ENCODE measurements at places on chromosomes 5 and 9.

GRCh38 chr5:1495525-1495897 lies 28.2 kb downstream of the LPCAT1 start:
- no peak for DNase-seq

DNA sequence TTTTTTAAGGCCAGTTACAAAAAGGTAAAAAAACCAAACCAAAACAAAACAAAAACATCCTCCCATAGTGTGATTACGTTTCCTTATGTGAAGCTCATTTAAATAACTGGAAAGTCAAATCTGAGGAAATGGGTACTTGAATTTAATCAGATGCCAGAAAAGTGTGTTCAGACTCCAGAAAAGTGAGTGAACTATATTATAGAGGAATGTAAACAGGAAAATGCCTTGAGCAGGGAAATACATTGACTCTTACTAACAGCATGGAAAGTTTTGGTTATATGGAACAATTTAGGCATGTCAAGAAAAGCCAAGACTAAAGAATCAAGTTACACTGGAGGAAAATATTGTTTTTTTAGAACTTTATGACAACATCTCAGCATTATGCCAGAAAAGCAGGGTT lies 37.8 kb upstream of the RNF20 start:
- DNase-seq, result no peak

- DNase-seq, result no peak
Observed at GRCh38 chr9:130345897-130346385, 80.4 kb downstream of the HMCN2 start.

DNA sequence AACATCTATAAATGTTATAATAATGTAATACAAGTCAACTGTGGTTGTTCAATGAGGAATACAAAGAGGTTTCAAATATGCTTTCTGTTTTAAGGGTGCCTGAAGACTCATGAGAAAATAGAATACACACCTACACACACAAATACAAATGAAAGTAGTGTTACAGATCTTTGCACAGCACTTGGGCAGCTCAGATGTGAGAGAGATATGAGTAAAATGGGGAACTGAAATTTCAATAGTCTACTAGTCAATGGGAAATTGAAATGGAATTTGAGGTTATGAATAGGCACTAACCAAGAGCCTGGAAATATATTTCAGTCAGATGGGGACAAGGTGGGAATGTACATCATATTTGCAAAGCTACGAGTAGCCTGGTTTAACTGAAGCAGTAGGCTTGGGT lies 96.6 kb downstream of the ISL1 start:
- no peak for DNase-seq

DNA sequence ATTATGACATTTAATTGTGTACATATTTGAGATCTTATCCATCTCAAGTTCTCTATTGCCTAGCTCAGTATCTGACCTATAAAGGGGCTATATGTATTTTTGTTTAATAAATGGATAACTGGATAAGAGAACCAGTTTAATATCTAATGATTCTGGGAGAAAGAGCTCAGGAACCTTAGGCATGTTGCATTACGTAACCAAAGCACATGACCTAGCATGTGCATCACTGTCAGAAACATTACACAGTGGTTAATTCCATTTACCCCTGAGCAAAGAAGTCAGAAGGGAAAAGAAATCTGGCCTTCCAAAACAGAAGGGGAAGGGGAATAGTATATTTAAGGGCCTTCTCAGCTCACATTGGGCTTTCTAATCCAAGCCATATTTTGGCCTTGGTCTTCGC lies 12.3 kb downstream of the PAPPA start:
- no peak for DNase-seq

DNA sequence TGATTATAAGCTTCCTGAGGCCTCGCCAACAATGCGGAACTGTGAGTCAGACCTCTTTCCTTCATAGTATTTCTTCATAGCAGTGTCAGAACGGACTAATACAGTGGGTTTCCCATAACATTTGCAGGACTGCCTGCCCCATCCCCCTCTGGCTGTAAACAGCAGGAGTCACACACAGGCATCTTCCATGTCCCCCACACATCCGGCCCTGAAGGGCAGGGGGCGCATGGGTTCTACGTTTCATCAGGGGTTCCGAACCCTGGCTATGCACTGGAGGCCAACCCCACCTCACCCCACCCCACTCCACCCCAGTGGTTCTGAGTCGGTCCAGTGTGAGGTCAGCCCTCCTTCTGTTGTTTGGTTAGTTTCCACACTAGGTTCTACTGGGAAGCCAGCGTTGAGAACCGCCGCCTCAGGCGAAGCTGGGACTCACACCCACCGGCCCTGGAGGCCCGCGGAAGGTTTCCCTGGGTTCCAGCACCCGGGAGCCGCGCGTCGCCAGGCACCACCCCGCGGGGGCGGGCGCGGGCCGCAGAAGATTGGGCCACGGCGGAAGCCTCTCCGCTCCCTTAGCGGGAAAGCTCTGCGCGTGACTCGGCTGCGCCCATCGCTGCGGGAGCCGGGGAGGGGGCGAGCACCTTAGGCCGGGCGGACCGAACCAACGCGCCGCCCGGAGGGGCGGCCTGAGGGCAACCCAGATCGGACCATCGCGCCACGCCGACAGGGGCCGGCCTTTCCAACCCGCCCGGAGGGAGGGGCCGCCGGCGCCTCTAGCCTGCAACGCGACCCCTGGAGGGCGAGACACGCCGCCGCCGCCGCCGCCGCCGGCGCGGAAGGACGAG lies at the start of gene RUSC2:
Gene RUSC2 (plus strand): TSS at position 799 of the 842 bp plus-strand sequence. CDS start 56,411 bp downstream, outside the sequence.
- DNase-seq, result peak; percentile 65

DNA sequence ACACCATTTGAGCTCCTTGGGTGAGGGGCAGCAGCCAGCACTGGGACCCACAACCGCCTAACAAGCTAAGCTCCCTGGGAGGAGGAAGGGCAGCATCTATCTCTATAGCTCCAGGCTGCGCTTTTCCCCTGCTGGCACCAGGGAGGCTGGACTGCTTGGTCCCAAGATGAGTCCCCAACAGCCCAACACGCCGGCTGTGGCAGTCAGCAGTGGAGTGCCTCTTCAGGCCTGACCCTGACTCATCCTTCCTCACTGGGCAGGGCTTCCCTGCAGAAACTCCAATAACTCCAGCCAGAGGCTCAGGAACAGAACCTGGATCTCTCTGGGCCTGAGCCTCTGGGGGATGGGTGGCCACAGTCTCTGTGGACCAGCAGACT lies 113.7 kb upstream of the ADAMTS16 start:
- no peak for DNase-seq

- peak; percentile 16 for DNase-seq
Observed at GRCh38 chr9:77648234-77649108, at the start of gene GNA14. Gene GNA14 (minus strand): TSS chr9:77648322. CDS start chr9:77647793, 529 bp downstream.

DNA sequence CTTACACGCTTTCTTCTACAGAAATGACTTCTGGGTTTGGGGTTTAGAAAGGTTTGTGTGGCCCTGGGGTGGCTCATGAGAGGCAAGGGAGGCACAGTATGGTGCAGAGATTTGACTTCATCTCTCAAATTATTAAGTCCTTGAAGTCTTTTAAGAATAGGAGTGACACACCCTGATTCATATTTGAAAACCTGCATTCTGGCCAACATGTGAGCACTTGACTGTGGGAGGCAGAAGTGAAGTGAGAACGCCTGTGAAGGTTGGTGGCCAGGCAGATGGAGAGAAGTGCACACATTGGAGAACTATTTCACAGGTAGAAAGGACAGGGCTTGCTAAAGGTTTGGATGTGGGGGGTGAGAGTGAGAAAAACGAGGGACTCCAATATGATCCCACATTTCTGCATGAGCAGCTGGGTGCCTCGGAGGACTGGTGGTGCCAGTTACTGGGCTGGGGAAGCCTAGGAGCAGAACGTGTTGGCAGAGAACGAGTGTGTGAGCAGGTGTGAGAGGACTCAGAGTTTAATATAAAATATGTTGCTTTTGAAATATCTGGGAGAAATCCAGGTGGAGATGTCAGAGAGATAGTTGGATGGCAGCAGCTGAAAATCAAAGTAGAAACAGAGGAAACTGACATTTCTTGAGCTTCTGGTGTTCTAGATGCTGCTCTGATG lies 240.0 kb upstream of the ADAMTSL1 start:
- DNase-seq, result no peak

DNA sequence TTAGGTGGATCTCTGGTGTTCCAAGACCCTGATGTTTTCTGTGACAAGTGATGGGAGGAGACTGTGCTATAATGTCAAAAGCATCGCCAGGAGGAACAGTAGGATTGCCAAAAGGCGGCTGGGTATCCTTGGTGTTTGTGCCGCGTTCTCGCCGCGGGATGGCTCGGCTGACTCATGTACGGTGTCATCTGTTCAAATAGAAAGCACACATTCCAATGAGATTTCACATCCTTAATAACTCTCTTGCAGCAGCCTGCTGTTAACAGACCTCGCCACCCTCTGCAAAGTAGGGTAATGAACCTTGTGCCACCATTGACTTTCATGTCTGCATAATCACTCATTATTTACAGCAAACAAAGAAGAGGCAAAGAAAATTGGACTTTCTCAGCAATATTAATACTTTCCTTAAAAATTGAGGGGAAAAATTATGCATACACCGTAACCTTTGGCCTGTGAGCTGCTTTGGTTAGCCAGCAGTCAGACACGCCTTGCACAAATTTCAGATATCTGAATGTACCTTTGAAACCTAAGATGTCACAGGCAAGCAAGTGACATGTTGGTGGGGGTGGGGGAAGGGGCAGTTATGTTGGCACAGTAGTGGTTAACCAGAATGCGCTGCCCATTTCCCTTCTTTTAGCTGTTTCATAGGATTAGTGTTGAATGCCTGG lies 289.4 kb downstream of the EFNA5 start:
- no peak for DNase-seq

DNA sequence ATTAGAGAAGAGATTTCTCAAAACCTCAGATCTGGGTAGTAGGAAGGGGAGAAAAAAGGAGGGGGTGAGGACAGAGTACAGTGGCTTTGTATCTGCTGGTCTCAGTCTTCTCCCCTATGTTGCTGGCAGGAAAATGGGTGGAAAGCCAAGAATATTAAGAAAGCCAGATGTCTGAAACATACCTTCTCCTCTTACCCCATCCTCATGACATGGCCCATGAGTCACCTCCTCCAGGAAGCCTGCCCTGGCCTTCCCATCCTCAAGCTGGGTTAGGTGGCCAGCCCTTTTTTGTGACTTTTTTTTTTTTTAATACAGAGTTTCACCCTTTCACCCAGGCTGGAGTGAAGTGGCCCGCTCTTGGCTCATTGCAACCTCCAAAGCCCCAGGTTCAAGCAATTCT lies 61.8 kb downstream of the ABCA1 start:
- no peak for DNase-seq

GRCh38 chr5:23139338-23140171 lies 286.4 kb upstream of the CDH12 start:
- no peak for DNase-seq

GRCh38 chr5:106601620-106602019 lies 1069.1 kb downstream of the EFNA5 start:
- no peak for DNase-seq

- no peak for DNase-seq
Observed at GRCh38 chr5:37886242-37886905, 46.5 kb upstream of the GDNF start.

GRCh38 chr5:15421921-15422412 lies 78.0 kb upstream of the FBXL7 start:
- no peak for DNase-seq

DNA sequence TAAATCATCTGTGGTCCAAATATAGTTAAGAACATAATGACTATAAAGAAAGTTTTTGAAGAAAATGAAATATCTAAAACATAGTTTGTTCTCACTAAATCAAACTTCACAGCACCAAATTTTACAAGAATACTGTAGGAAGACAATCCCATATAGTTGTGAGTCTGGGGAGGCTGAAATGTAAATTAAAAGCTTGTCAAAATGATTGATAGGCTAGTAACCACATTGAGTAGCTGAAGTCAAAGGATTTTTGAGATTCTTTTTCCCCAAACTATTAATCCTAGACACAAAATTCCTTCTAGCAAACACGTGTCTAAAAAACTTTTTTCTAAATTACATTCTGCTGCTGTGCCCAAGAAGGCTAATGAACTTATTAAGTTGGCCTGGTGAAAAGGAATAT lies 13.0 kb downstream of the BHMT start:
- no peak for DNase-seq

DNA sequence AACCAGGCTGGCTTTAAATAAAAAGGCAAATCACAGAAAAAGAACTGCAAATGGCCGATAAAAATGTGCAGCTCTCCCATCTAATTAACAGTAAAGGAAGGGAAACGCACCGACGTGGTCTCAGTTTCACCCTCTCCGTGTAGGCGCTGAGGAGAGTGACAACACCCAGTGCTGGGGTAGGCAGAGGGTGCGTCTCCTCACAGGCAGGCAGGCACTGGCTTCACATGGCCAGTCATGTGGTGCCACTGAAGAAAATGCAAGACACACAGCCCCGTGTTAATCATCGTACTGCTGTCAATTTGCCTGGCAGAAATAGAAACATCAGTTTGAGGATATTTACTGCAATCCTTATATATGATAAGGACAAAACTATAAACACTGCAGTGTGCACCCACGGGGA lies 178.4 kb downstream of the FANCC start:
- no peak for DNase-seq

GRCh38 chr5:111747337-111747736 lies 9.7 kb downstream of the NREP start:
- DNase-seq, result no peak

DNA sequence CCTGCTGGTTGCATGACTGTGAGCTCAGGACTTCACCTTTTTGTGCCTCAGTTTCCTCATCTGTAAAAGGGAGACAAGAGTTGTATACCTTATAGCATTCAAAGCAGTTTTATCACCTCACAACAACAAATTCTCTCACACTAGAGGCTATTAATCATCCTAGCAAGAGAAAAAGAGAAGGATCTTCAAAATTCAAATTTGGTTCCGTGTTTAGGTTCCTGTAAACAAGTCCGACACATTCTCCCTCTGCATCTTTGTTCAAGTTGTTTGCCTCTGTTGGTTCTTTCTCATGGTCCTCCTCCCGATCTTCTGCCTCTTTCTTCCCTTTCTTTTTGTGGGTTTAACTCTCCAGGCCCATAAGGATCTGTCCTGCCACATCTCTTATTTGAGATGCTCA lies 218.0 kb downstream of the PIK3R1 start:
- DNase-seq, result no peak

DNA sequence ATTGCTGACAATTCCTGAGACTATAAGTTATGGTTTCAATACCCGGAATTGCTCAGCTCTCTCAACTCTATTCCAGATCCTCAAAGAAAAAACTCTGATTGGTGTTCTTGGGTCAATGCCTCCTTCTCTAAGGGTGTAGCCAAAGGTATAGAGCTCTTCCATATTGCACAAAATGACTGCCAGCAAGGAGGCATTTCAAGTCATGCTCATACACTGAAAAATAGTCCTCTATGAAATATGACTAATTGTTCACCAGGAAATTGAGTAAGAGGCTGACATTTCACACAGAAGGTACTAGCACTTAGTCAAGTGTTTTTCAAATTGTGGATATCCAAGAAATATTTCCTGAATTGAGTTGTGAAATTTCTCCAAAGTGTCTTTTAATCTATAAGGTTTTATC lies 111.1 kb upstream of the KLF9 start:
- DNase-seq, result no peak

- no peak for DNase-seq
Observed at GRCh38 chr9:20419533-20419932, 202.8 kb downstream of the MLLT3 start.

DNA sequence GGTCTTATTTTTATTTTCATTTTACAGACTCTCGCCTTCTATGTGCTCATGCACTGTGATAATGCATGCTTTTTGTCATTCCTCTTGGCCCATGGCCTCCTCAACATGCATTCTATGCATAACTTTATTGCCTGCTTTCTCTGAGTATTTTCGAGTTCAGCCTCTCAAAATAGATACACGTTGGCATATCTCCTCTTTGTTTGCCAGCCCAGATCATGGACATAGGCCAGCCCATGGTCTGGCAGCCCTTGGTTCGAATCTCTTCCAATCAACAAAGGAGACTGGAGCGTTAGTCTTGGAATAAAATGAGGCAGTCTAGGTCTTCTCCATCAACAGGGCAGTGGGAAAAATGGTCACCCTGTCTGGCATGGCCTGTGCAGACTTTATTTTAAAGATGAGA lies 279.5 kb upstream of the ADAMTS16 start:
- no peak for DNase-seq
